Adipocyte (in vitro differentiated cells): ENCODE measurements at places on chromosomes 1 and 21.

- no peak for DNase-seq
Measured at GRCh38 chr1:247653040-247653439, 26.5 kb downstream of the OR13G1 start.

GRCh38 chr1:66341446-66342089 is 192.4 kb upstream of the SGIP1 start:
- no peak for DNase-seq

DNA sequence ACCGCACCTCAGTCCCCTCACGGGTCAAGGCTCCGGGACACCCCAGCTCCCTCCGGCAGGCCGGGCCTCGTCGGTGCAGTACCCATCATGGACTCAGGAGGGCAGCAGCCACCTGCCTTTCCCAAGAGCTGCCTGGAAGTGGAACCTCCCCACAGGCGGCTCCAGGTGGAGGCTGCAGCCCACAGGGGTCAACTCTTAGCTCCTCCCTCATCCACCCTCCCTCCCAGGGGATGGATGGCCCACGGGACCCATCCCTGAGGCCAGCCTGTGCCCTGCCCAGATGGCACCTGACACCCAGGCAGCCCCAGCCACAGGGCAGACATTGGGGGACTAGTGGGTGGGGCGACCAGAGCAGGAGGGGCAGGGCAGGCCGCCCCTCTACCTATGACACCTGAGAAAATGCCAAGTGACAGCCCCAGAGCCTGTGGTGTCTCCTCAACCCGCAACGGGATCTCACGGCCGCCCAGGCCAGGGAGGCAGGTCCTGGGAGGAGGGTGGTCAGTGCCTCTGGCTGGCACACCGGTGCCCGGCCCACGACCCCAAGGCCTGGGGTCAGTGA is 1.2 kb upstream of the ARHGEF16 start:
- DNase-seq, result peak; percentile 81

DNA sequence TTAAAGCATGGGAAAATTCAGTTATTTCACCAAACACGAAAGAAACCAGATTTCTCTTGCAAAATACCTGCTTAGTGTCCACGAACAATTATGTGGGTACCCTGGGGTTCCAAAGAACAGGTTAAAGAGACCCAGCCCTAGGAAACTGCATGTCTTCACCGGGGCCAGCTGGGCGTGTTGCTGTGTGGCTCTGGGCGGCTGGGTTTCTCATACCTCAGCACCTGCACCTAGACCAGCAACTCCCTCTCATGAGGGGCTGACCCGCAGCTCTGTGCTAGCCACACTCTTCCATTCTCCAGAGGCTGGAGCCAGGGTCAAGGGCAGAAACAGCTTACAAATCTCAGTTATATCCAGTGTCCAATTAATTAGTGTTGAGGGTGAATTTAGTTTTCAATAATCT is 40.3 kb downstream of the ACP6 start:
- no peak for DNase-seq

DNA sequence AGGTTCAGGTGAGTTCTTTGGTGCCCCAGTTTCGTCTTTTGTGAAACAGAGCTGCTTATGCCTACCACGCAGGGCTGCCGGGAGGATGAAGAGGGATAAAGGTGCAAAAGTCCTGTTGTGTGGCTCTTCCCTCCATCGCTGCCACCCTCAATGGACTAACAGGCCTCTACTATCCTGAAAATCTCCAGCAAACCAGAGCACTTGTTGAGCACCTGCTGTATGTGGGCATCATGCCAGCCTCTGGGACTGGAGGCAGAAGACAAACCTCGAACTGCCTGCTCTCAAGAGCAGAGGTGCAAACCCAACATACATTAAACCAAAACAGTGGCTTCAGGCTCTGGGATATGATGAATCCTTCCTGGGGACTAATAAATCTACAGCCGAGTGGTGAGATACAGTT is 174.1 kb downstream of the ACTL8 start:
- DNase-seq, result no peak

DNA sequence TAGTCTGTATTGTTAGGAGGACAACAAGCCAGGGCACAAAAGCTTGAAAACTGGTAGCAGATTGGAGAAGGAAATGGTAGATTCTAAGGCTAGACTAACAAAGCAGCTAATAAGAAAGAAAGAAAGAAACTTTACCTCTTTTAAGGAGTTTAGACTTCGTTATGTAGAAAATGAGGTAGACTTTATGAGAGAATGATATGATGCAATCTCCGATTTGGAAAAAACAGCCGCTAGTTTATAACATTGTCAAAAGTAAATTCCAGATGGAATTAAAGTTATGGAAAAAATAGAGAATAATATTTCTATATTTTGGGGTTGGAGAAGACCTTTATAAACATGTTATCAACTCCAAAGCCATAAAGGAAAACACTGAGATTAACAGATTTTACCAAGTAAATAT is 67.0 kb downstream of the CAMSAP2 start:
- DNase-seq, result no peak

DNA sequence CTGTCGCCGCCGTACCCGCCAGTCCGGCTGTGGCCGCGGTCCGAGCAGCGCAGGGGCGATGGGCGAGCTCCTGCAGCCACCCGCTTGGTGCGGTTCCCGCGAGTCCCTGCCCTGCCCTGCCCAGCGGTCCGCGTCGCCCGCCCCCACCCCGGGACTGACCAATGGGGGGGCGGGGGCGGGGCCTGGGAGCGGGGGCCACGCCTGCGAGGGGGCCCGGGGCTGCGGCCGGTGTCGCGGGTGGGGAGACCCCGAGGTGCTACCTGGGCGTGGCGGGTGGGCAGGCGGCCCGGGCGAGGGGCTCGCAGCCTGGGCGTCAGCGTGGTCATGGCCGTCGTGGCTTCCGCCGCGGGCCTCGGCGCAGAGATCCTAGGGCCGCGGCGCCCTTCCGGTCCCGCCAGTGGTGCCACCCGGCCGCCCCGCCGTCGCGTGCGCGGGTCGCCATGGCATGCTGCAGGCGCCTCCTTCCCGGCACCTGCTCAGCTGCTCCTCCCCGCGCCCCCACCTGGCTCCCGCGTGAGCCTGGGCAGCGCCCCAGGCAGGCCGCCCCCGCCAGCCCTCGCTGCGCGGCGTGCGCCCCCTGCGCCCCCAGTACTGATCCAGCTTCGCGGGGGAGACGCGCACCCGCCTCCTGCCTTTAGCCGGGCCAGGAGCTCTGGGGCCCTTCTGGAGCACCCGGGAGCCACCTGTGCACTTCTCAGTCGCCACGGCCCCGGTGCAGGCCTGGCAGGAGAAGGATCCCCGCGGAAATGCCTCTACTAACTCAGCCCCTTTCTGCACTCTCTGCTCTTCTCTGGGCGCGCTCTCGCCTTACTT is at the start of gene BMP8B:
TSS of gene BMP8B (minus strand) at position 108 of the 813 bp plus-strand sequence. CDS start 380 bp downstream, outside the sequence.
- peak; percentile 53 for DNase-seq

- DNase-seq, result peak; percentile 24
Measured at GRCh38 chr1:82161700-82162141, 361.0 kb downstream of the ADGRL2 start.

- peak; percentile 38 for DNase-seq
Measured at GRCh38 chr1:181423301-181423918, 59.9 kb upstream of the CACNA1E start.

- DNase-seq, result no peak
Measured at GRCh38 chr1:211985556-211986264, 49.6 kb downstream of the INTS7 start.

DNA sequence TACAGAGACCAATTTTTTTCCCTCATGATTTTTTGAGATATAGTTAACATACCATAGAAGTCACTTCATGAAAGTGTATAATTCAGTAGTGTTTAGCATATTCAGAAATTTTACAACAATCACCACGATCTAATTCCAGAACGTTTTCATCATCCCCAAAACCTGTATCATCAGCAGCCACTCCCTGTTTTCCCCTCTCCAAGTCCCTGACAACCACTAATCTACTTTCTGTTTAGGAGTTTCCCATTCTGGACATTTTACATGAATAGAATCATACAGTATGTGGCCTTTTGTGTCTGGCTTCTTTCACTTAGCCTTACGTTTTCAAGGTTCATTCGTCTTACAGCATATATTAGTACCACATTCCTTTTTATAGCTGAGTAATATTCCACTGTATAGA is 204.2 kb upstream of the PLD5 start:
- no peak for DNase-seq

DNA sequence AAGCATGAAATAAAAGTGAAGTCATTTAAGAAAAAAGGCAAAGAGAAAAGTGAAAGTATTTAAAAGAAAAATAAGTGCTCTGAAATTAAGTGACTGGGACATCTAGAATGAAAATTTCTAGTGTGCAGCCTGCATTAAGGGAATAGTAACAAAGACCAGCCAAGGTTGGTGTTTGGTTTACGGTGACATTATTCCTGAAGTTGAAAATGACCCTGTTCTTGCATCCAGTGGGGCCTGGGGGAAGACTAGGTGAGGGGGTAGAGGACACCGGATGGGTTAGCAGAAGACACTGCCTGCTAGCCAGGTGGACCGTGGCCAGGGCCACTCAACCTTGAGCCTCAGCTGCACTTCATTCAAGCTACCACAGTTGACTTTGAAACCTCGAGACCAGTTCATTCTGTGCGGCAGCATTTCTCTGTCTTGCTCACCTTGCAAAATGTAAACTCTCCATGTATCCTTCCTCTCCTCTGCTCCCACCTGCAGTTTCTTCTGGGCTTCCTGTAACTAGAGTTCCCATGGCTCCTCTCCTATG is 14.3 kb upstream of the KCNK1 start:
- no peak for DNase-seq

GRCh38 chr1:214967865-214968575 is 114.5 kb upstream of the KCNK2 start:
- DNase-seq, result peak; percentile 69

- DNase-seq, result no peak
Measured at GRCh38 chr1:41370756-41371420, 9.7 kb downstream of the FOXO6 start.

DNA sequence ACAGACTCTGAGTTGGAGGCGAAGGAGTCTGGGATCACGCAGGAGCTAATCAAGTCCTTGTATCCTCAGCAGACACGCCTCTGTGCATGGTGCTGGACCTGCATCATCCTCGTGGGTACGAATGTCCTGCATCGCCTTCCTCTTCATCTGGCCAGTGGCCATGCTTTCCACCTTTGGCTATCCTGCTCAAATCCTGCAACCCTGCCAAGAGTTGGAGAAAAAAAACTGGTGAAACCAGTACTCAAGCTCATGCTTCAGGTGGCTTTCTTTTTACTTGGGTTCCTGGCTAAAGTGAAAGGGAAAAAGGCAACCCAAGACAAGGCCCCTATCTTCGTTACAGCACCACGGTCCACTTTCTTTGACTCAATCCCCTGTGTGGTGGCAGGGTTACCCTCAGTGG is 8.9 kb downstream of the SETSIP start:
- no peak for DNase-seq

GRCh38 chr1:240000634-240001033 is 91.0 kb upstream of the FMN2 start:
- peak; percentile 86 for DNase-seq

- DNase-seq, result peak; percentile 76
Measured at GRCh38 chr1:161864577-161864976, 98.5 kb downstream of the ATF6 start.

GRCh38 chr1:230291731-230292620 is 134.2 kb downstream of the PGBD5 start:
- DNase-seq, result no peak

DNA sequence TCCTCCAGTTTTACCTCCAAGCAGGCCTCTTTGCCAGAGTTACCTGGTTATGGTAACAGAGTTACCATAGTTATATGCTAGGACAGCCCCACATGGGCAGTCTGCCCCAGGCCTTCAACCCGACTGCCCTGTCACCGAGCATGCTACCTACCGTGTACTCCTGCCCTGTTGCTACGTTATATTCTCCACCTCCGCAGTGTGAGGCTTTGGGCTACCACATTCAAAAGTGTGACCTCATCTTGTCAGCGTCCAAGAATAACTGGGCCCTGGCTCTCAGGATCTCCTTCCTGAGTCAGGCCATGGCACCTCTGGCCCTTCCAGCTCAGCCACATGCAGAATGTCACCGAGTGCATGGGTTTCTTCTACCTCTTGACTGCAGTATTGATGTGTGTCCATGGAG is 8.9 kb downstream of the MAPKAPK2 start:
- DNase-seq, result no peak
